ENCODE measurements at places on chromosomes 12 and 14.
A peak's percentile ranks its signal among the peaks of the same experiment; 100 is the strongest.

DNA sequence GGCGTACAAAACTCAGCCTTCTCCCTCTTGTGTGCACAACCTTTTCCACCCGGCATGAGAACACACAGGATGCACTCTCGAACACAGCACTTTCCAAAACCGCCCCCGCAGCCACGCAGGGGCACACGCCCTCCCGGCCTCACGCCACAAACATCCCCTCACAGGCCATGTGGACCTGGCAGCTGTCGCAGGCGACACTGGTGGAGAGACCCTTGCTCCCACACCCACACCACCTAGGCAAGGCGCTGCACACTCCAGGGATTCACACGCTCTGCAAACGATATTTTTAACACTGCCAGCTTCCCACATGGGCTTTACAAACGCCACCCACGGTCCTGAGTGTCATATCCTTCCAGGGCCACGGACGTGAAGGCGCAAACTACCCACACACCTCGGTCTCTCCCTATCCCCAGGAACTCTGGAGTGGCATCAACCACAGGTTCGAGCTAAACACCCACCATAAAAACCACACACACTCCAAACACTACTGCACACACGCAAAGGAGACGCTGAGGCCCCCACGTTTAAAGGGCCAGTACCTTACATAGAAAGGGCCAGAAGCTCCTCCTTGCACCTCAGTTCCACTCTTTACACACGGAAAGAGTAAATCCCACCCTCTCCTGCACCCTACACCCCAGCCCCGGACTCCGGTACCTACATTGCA lies 12.4 kb upstream of the ITGB7 start:
- DNase-seq: no peak

GRCh38 chr12:132325733-132326130 lies 3.7 kb downstream of the GALNT9 start:
- DNase-seq: no peak

DNA sequence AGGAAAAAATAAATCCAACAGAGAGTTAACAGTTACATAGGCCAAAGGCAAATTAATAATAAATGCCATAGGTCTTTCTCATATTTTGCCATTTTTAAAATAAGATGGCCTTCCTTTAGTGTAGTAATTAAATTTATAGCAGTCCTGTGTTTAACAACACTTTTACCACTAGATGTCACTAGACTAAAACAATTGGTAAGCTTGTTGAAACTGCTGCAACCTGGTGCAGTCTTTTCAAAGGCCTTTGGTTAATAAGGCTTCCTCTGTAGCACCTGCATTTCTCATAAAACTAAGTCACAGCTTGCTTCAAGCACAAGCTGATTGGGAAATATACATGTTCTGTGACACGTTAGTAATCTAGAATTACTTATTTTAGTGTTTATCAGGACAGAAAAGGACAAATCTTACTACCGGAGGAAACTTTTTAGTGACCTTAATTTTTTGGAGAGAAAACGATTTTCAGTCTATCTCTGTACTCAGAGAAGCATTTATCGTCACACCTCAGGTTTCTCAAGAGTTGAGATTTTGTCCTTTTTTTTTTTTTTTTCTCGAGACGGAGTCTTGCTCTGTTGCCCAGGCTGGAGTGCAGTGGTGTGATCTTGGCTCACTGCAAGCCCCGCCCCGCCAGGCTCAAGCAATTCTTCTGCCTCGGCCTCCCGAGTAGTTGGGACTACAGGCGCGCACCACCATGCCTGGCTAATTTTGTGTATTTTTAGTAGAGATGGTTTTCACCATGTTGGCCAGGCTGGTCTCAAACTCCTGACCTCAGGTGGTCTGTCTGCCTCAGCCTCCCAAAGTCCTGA lies 20.0 kb downstream of the BORCS5 start:
- DNase-seq: peak; percentile 96

DNA sequence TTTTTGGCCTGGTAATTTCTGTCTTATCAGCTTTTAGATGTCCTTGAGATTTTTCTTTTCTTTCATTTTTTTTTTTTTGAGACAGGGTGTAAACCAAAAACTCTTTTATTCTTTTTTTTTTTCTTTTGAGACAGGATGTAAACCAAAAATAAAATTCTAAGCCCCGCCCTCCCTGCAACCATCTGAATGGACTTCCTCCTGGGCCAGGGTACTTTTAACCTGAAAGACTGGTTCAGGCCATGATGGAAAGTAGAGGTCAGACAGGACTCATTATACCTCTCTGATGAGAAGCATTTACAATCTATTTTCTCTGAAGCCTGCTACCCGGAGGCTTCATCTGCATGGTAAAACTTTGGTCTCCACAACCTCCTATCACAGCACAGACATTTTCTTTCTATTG lies 33.5 kb upstream of the TCL1B start:
- no peak for DNase-seq

GRCh38 chr14:22231018-22231417 lies 358.0 kb downstream of the DAD1 start:
- no peak for DNase-seq

- no peak for DNase-seq
Observed at GRCh38 chr12:11716794-11717518, 67.5 kb downstream of the ETV6 start.

DNA sequence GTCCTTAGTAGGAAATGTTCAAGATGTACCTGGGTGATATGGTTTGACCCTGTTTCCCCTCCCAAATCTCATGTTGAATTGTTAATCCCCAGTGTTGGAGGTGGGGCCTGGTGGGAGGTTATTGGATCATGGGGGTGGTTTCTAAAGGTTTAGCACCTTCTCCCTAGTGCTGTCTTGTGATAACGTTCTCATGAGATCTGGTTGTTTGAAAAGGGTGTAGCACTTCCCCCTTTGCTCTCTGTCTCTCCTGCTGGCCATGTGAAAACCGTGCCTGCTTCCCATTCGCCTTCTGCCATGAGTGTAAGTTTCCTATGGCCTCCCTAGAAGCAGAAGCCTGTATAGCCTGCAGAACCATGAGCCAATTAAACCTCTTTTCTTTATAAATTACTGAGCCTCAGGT lies 353.0 kb upstream of the SFSWAP start:
- DNase-seq: no peak

- DNase-seq: no peak
Observed at GRCh38 chr14:98022541-98023520, 1225.6 kb downstream of the VRK1 start.

DNA sequence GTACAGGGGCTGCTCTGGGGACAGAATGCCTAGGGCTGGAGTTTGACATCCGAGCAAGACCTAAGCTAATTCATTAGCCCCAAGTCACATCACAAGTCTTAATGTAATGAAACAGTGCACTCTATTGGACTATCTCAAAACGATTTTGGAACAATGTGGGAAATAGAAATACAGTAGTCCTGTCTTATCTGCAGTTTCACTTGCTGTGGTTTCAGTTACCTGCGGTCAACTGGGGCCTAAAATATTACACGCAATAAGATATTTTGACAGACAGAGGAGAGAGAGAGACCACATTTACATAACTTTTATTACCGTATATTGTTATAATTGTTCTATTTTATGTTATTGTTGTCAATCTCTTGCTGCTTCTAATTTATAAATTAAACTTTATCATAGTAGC lies 21.1 kb downstream of the MOAP1 start:
- peak; percentile 6 for DNase-seq

DNA sequence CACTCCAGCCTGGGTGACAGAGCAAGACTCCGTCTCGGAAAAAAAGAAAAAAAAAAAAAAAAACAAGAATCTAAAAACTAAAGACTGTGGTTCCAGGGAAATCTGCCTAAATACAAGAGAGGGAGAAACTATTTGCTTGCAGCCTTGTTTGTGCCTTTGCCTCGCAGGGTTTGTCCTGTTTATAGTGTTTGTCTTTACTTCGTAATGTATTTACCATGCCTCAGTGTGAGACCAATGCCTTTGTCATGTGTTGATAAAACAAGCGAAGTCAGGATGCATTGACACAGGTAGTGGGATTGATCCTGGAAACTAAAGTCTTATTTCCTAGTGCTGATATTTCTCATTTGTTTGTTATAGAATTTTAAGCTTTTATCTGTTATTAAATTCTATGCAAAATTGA lies 199.0 kb downstream of the EXOC5 start:
- no peak for DNase-seq

GRCh38 chr12:101074940-101075680 lies 134.9 kb downstream of the SLC5A8 start:
- no peak for DNase-seq

DNA sequence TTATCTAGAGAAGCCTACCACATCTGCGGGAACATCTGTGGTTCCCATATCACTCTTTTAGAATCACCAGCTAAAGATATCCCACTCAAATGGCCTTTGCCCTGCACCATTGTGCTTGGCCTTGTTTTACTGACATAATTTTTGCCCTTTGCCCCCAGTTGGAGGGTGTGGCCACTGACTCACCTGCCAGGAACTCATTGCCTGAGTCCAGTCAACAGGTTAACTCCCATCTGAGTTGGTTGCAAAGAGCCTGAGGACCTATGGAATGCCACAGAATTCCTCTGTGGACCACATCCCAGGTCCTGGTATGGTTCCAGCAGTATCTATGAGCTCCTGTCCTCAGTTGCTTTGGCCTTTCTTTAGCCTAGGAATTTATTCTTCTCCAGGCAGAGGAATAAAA lies 55.7 kb upstream of the PTGR2 start:
- DNase-seq: no peak

GRCh38 chr12:130788515-130788914 lies 50.5 kb downstream of the STX2 start:
- no peak for DNase-seq

GRCh38 chr12:28996688-28997087 lies 152.4 kb upstream of the FAR2 start:
- DNase-seq: no peak

DNA sequence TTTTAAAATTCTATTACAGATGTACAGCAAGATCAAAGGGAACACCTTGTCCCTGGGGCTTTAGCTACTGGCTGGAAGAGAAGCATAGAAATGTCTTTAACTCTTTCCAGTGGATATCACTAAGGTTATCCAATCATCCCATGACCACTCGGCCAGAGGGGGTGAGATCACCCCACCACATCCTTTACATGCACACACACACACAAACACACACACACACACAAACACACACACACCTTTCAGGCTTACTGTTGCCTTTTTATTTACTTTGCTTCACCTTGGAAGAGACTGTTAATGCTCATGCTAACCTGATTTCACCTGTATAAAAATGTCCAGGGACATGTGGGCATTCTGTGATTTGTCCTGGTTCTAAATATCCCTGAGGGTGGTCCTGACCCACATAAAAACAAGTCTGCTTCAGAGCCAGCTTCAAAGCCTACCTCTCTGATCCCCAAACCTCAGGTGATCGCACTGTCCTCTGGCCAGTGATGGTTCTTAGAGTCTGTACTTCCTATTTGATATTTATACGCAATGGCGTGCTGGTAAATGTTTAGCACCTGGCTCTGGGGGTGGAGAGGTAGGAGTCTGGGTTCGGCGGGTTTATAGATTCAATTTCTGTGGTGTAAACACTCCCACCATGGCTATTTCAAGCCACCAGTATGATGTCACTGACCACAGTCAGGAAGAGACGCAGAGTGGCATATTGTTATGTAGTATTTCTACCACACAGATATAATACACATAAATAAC lies 166.1 kb upstream of the EEA1 start:
- DNase-seq: no peak

GRCh38 chr14:97527993-97528392 lies 730.8 kb downstream of the VRK1 start:
- DNase-seq: no peak

DNA sequence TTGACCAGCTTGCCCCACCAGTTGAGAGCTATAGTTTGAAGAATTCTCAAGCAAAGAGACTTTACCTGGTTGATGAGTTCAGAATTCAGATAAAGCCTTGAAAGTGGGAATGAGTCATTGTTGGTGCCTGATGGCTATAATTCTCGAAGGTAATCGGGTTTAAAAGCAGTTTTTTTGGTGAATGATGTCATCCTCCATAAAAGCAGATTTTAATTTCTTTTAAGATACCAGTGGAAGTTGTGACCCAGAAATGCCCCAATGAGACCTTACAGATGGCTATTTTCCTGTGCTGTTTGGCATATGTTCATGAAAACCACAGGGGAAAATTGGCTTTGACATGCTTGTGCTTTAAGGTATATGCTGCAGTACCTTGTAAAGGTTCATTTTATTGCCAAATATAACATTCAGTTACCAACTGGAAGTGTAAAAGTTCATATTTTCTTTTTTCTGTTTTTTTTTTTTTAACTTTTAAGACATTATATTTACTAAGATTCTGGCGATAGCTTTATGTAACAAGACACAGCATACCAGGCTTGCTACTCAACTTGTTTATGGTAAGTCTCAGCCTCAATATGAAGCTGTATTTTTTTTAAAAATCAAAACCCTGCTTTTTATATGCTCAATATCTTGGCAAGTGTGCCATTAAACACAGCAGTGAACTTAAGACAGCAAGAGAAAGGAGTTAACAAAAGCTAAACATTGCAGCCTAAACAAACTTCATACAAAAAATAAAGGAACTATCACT lies 119.3 kb downstream of the LMNTD1 start:
- DNase-seq: no peak

GRCh38 chr14:91223028-91223783 lies 21.3 kb downstream of the GPR68 start:
- no peak for DNase-seq

DNA sequence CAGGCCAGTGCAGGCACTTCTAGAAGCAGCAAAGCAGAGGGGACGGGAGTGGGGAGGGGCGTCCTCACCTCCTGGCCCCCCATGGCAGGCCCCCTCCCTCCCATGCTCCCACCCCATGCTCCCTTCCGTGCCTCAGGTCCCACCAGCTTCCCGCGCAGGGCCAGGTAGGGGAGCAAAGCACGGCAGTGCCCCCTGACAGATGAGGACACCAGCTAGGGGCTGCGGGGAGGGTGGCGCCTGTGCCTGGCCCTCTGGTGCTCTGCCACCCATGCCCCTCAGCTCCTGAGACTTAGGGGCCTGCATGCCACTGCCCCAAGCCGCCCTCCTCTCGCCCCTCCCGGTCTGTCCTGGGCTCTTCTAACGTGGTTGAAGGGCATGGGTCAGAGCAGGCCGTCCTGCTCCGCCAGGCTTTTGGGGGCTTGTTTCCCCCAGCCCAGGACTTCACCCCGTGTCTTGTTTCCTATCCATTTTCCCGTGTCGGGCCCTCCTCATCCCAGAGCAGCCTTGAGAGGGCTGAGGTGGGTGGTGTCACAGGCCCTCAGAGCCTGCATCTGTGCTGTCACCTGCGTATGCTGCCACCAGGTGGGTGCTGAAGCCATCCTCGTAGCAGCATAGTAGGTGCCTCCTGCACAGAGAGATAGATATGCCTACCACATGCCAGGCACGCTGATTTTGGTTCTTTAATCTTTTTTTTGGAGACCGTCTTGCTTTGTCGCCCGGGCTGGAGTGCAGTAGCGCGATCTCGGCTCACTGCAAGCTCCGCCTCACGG lies 10.2 kb downstream of the TRMT61A start:
- DNase-seq: no peak

- no peak for DNase-seq
Observed at GRCh38 chr12:42213954-42214426, 24.1 kb downstream of the YAF2 start.

- no peak for DNase-seq
Observed at GRCh38 chr12:63822352-63822751, 22.1 kb upstream of the SRGAP1 start.

DNA sequence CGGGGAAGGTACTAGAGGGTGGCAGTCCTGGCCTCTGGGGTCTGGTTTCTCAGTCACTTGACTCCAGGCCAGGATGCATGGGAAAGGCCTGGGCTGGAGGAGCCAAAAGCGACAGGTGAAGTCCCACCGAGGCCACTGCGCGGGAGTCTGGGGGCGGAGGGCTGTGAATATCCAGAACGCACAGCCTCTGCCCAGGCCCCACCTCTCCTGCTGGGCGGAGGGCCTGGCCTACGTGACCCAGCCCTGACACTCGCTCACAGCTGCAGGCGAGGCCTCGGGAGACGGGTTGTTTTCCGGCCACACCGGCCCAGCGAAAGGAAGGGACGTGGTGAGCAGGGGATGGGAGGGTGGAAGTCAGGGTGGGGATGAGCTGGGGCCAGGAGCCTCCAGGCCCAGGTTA lies 91.2 kb downstream of the RFLNA start:
- DNase-seq: no peak
